CD4-positive, alpha-beta T cell treated with Interleukin-15 for 1 hour (primary cell): ENCODE measurements at places on chromosomes 16 and 17.
A peak's percentile ranks its signal among the peaks of the same experiment; 100 is the strongest.

- DNase-seq: no peak
Measured at GRCh38 chr16:3655030-3655395, 522 bp downstream of the DNASE1 start.

- no peak for DNase-seq
Measured at GRCh38 chr17:83068641-83069570, 10.5 kb upstream of the METRNL start.

DNA sequence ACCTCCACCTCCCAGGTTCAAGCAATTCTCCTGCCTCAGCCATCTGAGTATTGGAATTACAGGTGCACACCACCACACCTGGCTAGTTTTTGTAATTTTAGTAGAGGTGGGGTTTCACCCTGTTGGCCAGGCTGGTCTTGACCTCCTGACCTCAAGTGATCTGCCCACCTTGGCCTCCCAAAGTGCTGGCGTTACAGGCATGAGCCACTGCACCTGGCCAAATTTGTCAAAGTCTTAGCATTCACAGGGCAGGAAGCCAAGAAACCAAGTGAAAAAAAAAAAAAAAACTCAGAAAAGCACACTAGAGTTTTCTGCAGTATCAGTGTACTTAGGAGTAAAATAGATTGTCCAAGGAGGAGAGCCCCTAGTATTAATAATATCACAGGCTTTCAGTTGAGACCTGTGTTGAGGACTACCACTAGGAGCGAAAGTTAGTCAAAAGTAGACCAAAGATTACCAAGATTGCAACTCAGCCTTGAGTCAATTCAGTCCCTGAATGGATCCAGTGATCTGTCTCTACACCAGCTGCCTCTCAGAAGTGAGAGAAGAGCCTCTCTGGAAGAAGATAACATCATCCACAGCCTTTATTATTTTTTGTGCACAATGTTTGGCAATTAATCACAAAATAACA, 159.7 kb downstream of the CEP112 start:
- DNase-seq: no peak

DNA sequence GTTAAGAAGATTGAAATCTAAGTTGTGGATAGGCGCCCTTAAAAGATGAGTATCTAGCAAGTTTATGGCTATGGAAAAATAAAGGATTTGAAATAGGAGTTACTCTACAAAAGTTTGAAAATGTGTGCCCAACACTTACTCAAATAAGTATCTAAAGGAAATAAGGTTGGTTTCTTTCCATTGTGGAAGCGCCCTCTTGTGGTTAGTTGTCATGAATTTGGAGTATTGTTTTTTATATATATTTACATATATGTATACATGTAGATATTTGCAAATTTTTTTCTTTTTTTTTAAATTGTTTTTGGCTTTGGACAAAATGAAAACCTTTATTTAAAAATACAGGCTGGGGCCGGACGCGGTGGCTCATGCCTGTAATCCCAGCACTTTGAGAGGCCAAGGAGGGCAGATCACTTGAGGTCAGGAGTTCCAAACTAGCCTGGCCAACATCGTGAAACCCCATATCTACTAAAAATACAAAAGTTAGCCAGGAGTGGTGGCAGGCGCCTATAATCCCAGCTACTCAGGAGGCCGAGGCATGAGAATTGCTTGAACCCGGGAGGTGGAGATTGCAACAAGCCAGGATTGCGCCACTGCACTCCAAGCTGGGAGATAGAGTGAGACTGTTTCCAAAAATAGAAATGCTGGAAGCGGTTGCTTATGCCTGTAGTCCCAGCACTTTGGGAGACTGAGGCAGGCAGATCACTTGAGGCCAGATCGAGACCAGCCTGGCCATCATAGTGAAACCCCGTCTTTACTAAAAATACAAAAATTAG, 24.0 kb upstream of the VPS4A start:
- DNase-seq: no peak

GRCh38 chr16:74521691-74522090, 85.2 kb downstream of the GLG1 start:
- no peak for DNase-seq

GRCh38 chr17:77160875-77161530, 20.2 kb downstream of the SEC14L1 start:
- no peak for DNase-seq

GRCh38 chr16:81448154-81449131, 3.8 kb downstream of the CMIP start:
- no peak for DNase-seq

DNA sequence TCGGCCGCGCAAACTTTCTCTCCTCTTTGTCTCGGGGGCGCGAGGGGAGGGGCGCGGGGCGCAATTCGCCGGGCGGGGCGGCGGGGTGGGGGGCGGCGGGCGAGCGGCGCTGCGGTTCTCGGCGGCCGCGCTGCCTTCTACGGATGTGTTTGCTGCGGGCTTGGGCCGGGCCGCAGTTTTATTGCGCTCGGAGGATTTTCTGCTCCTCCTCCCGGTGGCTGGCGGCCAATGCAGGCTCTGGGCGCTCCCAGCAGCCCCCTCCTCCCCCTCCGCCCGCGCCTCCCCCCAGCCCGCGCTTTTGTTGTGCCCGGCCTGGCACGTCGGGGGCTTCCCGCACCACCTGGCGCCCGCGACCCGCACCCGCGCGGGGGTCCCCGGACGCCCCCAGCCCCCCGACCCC, at the start of gene TIMP2:
TIMP2 (minus strand) TSS at position 154 of the 400 bp plus-strand sequence. CDS start 299 bp downstream, outside the sequence.
- DNase-seq: peak; percentile 81

- DNase-seq: no peak
Measured at GRCh38 chr17:80472996-80473395, 3.4 kb downstream of the NPTX1 start.

DNA sequence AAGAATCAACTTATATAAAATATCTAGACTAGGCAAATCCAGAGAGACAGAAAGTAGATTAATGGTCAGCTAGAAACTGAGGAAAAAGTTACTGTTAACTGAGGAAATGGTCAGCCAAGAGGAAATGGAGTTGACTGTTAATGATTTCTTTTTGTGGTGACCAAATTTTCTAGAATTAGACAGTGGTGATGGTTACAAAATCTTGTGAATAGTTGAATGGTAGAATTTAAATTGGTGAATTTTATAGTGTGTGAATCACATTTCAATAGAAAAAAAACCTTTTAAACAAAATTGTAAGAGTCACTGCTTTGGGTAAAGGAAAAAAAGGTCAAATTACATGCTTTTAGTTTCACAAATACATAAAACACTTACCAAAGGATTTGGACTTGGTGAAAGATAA, 30.0 kb downstream of the APPBP2 start:
- no peak for DNase-seq

DNA sequence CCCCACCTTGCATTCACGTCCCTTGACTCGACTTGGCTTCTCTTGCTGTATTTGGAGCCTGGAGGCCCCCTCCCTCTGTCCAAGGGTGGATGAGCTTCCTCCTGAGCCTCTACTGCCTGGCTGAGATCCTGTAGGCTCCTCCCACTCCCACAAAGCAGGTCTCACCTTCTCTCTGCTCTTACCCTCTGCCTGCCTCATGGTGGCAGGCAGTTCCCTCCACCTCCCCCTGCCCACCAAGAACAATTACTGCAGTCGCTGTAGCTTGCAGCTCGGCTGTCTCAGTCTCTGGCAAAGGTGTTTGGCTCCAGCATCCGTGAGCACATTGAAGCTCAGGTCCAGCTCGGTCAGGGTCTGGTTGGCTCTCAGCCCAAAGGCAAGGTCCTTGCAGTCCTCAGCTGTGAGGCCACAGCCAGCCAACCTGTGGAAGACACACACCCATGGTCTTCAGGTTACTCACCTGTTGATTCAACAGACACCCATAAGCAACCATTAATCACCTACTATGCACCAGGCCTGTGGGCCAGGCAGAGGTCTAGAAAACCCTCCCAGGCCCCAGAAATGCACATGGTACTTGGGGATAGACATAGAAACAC, 42.6 kb downstream of the NLRP1 start:
- no peak for DNase-seq
